Stimulated activated CD8-positive, alpha-beta memory T cell treated with anti-CD3 and anti-CD28 coated beads, Interleukin-7, amount 100 ng/mL, for 48 hours (primary cell): ENCODE measurements at places on chromosomes 6 and 20.

DNA sequence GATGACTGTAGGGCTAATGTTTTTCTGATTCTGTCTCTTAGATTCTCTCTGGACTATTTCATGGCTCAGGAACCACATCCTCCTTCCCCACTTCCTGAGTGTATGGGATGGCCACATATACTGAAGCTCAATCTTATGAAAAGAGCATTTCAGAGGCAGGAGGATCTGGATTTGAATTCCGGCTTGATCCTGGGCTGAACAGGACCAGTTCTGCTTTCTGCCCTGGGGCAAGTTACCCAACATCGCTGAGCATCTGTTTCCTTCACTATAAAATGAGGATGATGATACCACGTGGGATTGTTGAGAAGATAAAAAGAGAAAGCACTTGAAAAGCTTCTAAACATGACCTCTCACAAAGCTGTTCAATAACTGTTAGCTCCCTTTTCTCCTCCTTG lies 168.4 kb upstream of the TNFAIP3 start:
- DNase-seq = no peak

- no peak for DNase-seq
These were observed 17.9 kb upstream of the ANKRD60 start for GRCh38 chr20:58246346-58246745.

- no peak for DNase-seq
These were observed 22.8 kb upstream of the PCMTD2 start for GRCh38 chr20:64232794-64233193.

GRCh38 chr20:51176876-51177275 lies 154.0 kb upstream of the KCNG1 start:
- no peak for DNase-seq

DNA sequence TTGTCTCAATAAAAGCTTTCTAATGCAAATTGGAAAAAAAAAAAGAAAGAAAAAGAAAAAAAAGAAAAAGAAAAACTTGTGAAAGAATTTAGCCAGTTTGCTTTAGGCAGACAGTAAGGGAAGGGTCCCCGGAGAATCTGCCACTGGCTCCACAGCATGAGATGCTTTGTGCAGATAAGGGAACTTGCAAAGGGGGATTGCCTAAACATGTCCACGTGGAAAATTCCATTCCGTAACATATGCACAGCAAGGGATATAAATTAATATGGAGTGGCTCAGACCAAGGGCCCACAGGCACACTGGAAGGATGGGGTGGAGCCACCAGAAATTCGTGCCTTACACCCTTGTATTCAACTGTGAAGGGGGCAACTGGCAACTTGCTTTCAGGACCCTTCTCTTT lies 45.4 kb downstream of the MKKS start:
- no peak for DNase-seq

GRCh38 chr6:17908831-17909230 lies 78.6 kb downstream of the KIF13A start:
- DNase-seq = no peak

DNA sequence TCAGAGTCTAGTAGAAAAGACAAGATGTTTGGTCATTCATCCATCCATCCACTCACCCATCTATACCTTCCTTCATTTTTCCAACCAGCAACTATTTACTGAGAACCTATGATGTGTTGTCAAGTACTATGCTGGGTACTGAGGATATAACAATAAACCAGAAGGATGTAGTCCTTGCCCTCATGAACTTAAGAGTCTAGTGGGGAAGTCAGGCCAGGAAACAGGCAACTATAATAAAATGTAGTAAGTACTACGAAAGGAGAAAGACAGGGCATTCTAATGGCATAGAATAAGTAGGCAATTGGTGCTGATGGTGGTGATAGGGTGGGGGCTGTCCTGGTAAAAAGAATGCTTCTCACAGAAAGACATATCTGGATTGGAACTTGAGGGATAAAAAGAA lies 245.7 kb downstream of the BTBD9 start:
- no peak for DNase-seq

DNA sequence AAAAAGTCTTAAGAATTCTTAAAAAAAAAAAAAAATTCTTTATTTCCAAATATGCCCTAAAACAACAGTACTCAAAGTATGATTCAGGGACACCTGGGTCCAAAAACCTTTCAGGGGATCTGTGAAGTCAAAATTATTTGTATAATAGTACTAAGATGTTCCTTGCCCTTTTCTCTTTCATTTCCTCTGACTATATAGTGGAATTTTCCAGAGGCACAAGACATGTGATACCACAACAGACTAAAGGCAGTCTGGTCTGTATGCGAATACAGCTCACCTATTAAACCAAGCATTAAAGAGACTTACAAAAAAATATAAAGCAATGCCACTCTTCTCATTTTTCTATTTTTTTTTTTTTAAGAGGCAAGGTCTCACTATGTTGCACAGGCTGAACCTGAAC lies 15.4 kb downstream of the NOL7 start:
- DNase-seq = no peak

DNA sequence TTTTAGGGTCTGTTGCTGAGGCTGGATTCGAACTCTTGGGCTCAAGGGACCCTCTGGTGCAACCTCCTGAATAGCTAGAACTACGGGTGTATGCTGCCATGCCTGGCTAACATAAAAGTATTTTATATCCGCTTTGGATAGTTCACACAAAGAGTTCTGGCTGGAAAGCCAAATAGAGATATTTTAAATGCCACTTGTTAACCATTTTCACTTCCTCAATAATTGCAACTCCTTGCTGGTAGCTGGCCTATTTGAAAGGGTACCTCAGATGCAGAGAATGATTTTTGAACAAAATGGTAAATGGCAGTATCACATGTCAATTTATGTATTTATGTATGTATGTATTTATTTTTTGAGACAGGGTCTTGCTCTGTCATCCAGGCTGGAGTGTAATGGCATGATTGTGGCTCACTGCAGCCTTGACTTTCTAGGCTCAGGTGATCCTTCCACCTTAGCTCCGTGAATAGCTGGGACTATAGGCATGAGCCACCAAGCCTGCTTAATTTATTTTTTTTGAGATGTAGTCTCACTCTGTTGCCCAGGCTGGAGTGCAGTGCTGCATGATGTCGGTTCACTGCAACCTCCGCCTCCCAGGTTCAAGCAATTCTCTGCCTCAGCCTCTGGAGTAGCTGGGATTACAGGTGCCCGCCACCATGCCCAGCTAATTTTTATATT lies 12.9 kb upstream of the JARID2 start:
- no peak for DNase-seq

GRCh38 chr6:119454714-119455113 lies 105.2 kb upstream of the MAN1A1 start:
- no peak for DNase-seq

DNA sequence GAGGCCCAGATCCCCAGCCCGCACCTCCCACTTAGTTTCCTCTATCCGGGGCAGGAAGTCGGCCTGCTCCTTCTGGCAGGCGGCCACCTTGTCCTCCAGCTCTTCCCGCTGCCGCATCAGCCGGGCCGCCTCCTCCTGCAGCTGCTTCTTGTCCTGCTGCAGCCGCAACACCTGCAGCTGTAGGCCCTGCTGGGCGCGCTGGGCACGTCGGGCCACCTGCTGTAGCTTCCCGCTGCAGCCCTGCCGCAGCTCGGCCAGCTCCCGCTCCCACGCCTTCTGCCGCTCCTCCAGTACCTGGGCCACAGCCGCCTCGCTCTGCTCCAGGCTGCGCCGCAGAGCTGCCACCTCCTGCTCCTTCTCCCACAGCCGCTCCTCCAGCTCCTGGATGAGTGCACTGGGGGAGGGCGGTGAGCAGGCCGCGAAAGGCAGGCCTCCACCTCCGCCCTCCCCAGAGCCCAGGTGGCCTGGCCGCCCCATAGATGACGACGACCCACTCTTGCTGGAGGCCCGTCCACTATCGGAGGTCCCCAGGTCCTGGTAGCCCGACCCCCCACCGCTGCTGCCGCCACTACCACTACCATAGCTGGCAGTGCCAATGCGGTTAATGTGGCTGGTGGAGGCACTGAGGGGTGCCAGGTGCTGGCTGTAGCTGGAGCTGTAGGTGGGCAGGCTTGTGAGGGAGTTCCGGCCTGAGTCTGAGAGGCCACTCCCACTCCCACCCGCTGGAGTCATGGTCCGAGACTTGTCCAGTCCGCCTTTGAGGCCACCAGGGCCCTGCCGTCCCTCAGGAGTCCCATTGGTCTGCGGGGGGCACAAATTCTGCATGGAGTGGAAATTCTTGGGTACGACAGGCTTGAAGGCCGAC lies 6.0 kb upstream of the FASTKD5 start:
- DNase-seq = no peak

- no peak for DNase-seq
These were observed 140.7 kb upstream of the STXBP5 start for GRCh38 chr6:147063469-147064031.

GRCh38 chr6:15266423-15266996 lies 20.6 kb downstream of the JARID2 start:
- DNase-seq = no peak

GRCh38 chr6:168598251-168599117 lies 157.5 kb downstream of the SMOC2 start:
- DNase-seq = no peak

- peak; percentile 44 for DNase-seq
These were observed 35.4 kb downstream of the CEP250 start for GRCh38 chr20:35490736-35491181.

DNA sequence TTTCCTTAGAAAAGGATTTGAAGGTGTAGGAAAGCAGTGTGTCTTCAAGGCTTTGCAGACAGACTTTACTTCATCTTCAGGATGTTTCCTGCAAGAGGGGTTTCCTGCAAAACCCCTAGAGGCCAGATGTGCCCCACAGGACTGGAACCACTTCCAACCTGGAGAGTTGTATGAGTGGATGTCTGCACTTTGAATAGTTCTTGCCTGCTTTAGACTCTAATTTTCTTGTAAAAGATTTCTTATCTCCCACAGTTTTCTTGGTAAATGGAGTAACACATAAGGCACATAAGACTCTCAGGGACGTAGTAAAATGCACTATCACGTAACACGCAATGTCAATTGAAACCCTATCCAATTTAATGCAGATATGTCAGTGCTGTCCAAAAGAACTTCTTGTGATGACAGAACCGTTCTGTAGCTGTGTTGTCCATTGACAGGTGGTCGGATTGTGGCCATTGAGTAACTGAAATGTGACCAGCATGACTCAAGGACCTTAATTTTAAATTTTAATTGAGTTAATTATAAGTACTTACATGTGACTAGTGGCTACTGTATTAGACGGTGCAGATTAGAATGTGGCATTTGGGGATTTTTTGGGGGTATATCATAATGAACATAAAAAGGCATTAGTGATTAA lies 118.7 kb downstream of the JARID2 start:
- no peak for DNase-seq

GRCh38 chr6:100035873-100036653 lies 42.0 kb upstream of the MCHR2 start:
- no peak for DNase-seq

GRCh38 chr6:142746524-142746923 lies 198.5 kb downstream of the HIVEP2 start:
- no peak for DNase-seq
